Spleen (tissue), 13 donors: ENCODE measurements at places on chromosomes 6 and 20. TPM values are rescaled to one million over a fixed set of nuclear protein-coding genes. Genes with fewer than 3 reads are reported as not detected.

GRCh38 chr6:78523622-78524021, 343.7 kb upstream of the IRAK1BP1 start:
- H3K27me3 ChIP-seq = no peaks in the 10 kb centered on the region
- H3K4me3 ChIP-seq = no peak overlapping the region
- no peak for DNase-seq

DNA sequence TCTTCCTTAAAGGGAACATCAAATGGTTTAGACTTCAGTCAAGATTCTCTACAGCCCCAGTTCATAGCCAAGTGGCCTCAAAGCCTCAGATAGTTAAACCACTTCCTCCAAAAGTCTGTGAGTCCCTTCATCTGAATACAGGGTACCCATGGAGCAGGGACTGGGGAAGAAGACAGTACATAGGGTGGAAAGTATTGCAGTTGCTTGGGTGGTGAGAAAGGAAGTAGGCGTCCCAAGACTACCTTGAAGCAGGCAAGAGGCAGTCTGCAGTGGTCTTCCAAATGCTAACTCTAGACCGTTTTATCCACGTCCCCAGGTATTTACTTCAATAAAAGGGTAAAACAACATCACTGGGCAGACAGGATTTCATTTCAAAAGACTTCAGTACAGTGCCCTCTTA, 2.0 kb downstream of the FYN start:
- peak overlapping the region; percentile 87 for H3K27ac ChIP-seq
- DNase-seq = no peak
- H3K4me1 ChIP-seq = peaks cover 32% of the 10 kb centered on the region
- H3K27me3 ChIP-seq = no peaks in the 10 kb centered on the region

DNA sequence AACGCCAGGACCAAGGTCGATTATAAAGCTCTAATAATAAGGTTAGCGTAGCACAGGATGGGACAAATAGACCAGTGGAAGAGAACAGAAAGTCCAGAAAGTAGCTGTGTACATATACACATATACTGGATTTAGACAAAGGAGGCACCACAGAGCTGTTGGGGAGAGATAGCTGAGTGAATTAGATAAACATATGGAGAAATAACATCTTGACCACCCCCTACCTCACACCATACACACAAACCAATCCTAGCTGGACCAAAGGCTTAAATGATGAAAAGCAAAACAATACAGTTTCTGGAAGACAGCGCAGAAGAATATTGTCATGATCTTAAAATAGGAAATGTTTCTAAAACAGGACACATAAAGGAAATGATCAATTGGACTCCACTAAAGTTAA, 112.9 kb downstream of the PXDC1 start:
- no peaks in the 10 kb centered on the region for H3K27me3 ChIP-seq
- no peak overlapping the region for H3K4me3 ChIP-seq
- no peak for DNase-seq
- H3K36me3 ChIP-seq = no peaks in the 10 kb centered on the region
- H3K27ac ChIP-seq = no peak overlapping the region

GRCh38 chr6:36757206-36757605, 59.6 kb downstream of the RAB44 start:
- H3K36me3 ChIP-seq = no peaks in the 10 kb centered on the region
- peak overlapping the region; percentile 56 for H3K27ac ChIP-seq
- DNase-seq = no peak
- H3K27me3 ChIP-seq = no peaks in the 10 kb centered on the region

GRCh38 chr20:40963505-40963845, 65.1 kb upstream of the TOP1 start:
- no peak for DNase-seq
- no peaks in the 10 kb centered on the region for H3K36me3 ChIP-seq
- H3K27me3 ChIP-seq = peaks cover 10% of the 10 kb centered on the region
- no peak overlapping the region for H3K27ac ChIP-seq
- H3K4me3 ChIP-seq = no peak overlapping the region
- H3K4me1 ChIP-seq = peaks cover 15% of the 10 kb centered on the region

The UBE2J1 gene
- polyA plus RNA-seq = 48.3 TPM

DNA sequence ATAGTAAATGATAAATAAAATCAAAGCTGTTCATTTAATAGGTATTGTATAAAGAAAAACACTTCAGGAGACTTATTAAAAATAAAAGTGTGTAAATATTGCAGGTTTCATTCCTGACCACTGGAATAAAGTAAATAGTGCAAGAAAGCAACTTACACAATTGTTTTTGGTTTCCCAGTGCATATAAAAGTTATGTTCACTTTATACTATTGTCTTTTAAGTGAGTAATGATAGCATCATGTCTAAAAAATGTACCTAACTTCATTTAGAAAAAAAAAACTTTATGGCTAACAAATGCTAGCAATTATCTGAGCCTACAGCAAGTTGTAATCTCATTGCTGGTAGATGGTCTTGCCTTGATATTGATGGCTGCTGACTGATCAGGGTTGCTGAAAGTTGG, 726.6 kb upstream of the POU3F2 start:
- H3K27ac ChIP-seq = no peak overlapping the region
- no peak for DNase-seq
- no peaks in the 10 kb centered on the region for H3K27me3 ChIP-seq
- H3K4me1 ChIP-seq = no peaks in the 10 kb centered on the region

The LST1 gene
- 128 TPM for polyA plus RNA-seq

- peaks cover 19% of the 10 kb centered on the region for H3K4me1 ChIP-seq
- DNase-seq = no peak
- peak overlapping the region; percentile 53 for H3K27ac ChIP-seq
- no peaks in the 10 kb centered on the region for H3K36me3 ChIP-seq
Measured at GRCh38 chr6:14903176-14904038, 342.5 kb upstream of the JARID2 start.

The SUMO4 gene
- not detected for polyA plus RNA-seq
